Activated T-cell treated with anti-CD3 and anti-CD28 coated beads for 48 hours (primary cell): ENCODE measurements at places on chromosomes 3 and 15.

- DNase-seq, result no peak
Measured at GRCh38 chr15:39188930-39189329, 391.9 kb upstream of the THBS1 start.

DNA sequence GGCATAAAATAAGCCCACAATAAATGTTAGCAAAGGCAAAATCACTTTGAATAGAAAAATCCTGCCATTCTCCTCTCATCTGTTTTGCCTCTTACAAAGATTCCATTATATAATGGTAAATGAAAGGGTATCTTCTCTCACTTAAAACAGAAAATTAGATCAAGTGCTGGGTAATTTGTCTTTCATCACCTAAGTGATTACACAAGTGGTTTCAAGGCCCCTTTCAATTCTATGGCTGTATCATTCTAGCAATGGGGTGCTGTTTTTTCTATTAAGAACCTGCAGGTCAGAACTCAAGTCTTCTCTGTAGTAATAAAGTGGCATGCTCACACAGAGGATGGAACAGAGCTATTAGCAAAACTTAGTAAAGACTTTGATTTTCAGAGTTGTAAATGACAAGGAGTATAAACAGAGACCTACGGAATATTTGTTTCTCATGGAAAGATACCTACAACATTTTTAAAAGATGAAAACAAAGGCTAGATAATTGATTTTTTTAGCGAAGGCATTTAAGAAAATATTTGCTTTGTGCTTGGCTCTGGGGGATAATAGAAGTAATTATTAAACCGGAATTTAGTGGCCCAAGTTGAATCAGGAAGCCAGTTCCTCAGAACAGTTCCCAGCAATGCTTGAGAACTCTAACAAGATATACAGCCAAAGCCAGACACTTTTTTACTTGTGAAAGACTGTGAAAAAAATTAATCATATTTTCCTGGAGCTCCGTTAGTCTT lies 137.4 kb downstream of the CMSS1 start:
- DNase-seq, result no peak

- no peak for DNase-seq
Measured at GRCh38 chr3:50606596-50606995, 5.0 kb downstream of the CISH start.

GRCh38 chr15:87681104-87681503 lies 575.4 kb downstream of the NTRK3 start:
- DNase-seq, result no peak

DNA sequence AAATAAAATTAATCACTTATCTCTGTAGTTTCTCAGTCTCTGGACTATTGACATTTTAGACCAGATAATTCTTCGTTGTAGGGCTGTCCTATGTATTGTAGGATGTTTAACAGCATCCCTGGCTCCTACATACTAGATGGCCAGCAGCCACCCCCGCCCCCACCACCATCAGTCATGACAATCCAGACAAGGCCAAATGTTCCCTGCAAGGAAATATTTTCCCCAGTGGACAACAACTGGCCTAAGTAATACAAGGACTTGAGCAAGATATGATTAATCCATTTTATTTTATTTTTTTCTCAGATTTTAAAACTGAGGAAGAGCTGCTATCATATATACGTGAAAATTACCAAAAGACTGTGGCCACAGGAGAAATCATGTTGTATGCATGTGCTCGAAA lies 23.8 kb downstream of the TICRR start:
- DNase-seq, result no peak

DNA sequence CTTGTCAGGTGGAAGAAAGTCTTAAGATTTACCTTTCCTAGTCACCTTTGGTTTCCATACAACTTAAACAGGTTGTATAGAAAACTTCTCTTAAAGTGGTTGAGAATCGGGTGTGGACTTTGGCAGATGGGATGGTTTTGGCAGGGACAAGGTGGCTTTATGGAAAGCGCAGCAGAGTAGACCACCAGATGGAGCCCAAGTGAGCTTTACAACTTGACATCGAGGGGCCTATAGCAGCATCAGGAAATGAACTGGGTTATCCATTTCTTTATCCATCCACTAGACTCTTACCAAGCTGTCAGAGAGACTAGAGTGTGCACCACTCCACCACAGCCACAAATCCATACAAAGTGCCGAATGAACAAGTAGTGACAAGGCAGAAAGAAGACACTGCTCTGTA lies 85.3 kb upstream of the MBNL1 start:
- peak; percentile 27 for DNase-seq

GRCh38 chr3:160608870-160609269 lies 43.5 kb upstream of the KPNA4 start:
- DNase-seq, result no peak
